ENCODE measurements at places on chromosomes 3 and 15.

GRCh38 chr3:28745436-28745835 lies 396.8 kb upstream of the AZI2 start:
- DNase-seq = no peak

GRCh38 chr15:62624547-62625378 lies 417.8 kb upstream of the TPM1 start:
- DNase-seq = no peak

- DNase-seq = no peak
These were observed 18.3 kb upstream of the MED12L start for GRCh38 chr3:151067158-151067557.

- no peak for DNase-seq
These were observed 53.4 kb upstream of the CHD2 start for GRCh38 chr15:92846741-92847140.

GRCh38 chr3:102802819-102803420 lies 368.1 kb downstream of the ZPLD1 start:
- no peak for DNase-seq

- DNase-seq = no peak
These were observed 263.8 kb downstream of the FOXP1 start for GRCh38 chr3:71319771-71320170.

GRCh38 chr3:159586571-159587202 lies 401.9 kb upstream of the IL12A start:
- DNase-seq = no peak

- DNase-seq = no peak
These were observed 54.3 kb downstream of the OXNAD1 start for GRCh38 chr3:16319307-16319706.

DNA sequence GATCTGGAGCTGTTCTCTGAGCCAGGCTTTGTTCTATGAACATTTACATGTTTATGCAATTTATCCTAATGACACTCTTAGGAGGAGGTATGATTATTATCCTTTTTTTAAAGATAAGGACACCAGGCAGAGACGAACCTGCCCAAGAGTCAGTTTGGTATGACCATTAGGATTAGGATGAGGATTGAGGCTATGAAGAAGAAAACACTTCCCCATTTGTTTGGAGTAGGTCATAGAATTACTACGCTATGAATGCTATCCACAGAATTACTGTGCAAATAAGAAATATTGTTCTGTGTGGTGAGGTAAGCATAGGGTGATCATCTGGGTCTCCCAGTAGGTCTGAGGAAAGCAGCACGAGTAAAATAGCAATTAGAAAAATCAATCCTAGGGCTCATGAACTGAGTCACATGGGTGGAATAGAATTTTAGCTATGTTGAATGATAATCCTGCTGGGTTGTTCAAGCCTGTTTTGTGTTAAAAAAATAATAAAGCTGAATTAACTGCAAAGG lies 23.9 kb downstream of the EIF4E3 start:
- DNase-seq = no peak

DNA sequence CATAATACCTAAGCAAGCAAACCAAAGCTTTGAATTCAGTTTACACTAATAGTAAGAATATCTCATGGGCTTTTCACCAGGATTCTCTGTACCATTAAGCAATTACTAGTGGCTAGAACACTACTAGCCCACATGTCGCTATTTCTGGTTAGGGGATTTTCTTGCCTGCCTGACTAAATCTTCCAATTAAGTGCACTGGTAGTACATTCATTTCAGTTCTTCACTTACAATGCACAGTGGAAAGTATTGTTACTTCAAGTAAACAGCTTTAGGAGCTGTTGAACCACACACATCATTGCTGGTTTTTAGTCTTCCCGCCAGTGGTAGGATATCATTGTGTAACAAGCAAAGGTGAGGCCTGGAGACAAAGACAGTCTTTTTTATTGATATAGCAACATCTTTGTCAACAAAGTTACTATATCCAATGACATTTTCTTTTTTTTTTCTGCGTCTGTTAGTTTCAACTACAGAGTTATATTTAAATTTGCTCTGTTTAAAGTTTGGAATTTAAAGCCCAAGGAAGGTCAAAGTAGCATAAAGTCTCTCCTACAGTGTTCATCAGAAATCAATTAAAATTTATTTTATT lies 826.8 kb upstream of the NR2F2 start:
- no peak for DNase-seq

- no peak for DNase-seq
These were observed 30.4 kb downstream of the SLC24A1 start for GRCh38 chr15:65651831-65652749.

- DNase-seq = no peak
These were observed 18.4 kb upstream of the OPA1 start for GRCh38 chr3:193574488-193575070.

- no peak for DNase-seq
These were observed 278.0 kb downstream of the FOXP1 start for GRCh38 chr3:71305231-71306206.

- DNase-seq = no peak
These were observed 57.0 kb downstream of the ARHGEF26 start for GRCh38 chr3:154178172-154178571.

DNA sequence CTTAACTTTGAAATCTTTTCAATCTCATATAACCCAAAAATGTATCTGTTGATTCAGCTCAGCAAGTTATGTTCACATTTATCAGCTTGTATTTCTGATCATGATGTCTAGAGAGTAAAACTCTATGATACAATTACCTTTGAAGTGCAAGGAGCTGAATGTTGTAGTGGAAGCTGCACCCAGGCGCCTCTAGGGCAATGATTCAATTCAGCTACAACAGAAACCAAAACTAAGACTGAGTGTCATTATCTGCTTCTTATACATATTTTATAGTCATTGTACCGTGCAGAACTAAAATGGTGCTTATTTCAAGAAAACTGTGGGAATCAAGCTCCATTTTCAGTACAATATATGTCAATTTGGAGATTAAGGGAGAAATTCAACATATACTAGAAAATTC lies 1237.5 kb downstream of the ZPLD1 start:
- no peak for DNase-seq

- DNase-seq = no peak
These were observed 9.8 kb downstream of the NR2C2 start for GRCh38 chr3:14957153-14957552.

DNA sequence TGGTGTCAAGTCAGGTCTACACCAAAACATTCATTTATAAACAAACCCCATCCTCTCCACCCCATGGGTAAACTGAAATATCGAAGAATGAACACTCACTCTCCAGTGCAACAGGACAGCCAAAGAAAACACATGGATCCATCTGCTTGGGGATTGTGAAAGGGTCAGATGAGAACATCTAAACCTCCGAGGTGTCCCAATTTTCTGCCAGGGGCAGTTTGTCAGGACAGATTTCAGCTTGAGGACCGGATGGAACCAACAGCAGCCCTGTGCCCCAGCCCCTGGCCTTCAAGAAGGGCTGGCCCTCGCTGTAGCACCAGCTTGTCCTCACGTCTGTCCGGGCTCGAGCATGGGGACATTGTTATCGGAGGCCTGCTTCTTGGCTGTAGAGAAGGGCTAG lies 45.5 kb downstream of the PCSK6 start:
- DNase-seq = no peak

GRCh38 chr3:185739264-185739701 lies 85.6 kb downstream of the IGF2BP2 start:
- DNase-seq = no peak

DNA sequence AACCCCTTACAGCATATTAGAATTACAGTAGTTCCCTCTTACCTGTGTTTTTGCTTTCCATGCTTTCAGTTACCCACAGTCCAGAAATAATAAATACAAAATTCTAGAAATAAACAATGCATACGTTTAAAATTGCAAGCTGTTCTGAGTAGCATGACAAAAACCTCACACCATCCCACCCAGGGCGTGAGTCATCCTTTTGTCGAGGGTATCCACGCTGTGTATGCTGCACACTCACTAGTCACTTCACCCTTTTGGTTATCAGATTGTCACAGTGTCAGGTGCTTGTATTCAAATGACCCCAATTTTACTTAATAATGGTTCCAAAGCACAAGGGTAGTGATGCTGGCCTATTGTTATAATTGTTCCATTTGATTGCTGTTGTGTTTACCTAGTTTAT lies 72.5 kb upstream of the P3H2 start:
- DNase-seq = no peak

DNA sequence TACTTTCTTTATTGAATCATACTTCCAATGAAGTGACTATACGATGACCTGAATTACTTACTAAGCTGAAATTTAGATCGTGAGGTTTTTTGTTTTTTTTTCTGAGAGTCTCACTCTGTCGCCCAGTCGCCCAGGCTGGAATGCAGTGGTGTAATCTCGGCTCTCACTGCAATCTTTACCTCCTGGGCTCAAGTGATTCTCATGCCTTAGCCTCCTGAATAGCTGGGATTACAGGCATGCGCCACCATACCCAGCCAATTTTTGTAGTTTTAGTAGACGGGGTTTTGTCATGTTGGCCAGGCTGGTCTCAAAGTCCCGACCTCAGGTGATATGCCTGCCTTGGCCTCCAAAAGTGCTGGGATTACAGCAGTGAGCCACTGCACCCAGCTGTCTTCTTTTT lies 28.7 kb downstream of the SPPL2A start:
- no peak for DNase-seq

GRCh38 chr15:36886191-36886590 lies 214.2 kb downstream of the MEIS2 start:
- no peak for DNase-seq

GRCh38 chr3:67006460-67006859 lies 8.4 kb downstream of the KBTBD8 start:
- DNase-seq = no peak

DNA sequence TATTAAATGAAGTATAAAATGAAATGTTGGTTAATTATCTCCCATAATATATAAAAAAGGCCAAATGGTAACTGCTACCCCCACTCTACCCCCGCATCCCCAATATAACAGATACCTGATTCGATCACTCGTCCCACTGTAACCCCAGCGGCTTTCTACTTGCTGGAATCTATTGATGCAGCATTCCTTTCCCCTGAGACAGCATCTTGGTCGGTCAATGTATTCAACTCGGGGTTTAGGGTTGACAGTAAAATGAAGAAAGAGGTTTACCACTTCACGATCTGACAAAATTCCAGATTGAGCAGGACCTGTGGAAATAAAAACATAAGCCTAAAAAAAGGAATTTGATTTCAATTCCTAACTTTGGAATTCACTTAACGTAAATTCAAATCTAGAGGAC lies 18.6 kb upstream of the C15orf40 start:
- no peak for DNase-seq

- DNase-seq = no peak
These were observed 522 bp upstream of the NRROS start for GRCh38 chr3:196638861-196639482.

GRCh38 chr3:177754508-177754921 lies 557.2 kb upstream of the TBL1XR1 start:
- no peak for DNase-seq

DNA sequence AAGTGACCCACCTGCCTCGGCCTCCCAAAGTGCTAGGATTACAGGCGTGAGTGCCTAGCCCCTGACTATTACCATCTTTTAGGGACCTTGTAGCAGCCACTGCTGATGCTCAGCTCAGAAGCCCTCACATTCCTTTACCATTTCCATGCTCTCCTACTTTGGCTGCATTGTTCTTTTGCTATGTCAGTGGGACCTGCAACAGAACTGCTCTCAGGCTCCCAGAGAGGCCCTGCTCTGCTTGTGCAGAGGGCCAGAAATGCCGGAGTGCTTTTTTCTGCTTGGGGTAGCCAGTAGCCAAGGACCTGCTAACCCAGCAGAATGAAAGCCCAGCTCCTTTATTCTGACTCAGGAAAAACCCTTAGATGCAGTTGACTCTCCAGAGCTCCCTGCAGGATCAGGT lies 18.3 kb upstream of the PROK2 start:
- no peak for DNase-seq

GRCh38 chr3:109275702-109276293 lies 40.5 kb downstream of the DPPA2 start:
- no peak for DNase-seq

GRCh38 chr15:90625037-90625436 lies 92.1 kb upstream of the BLM start:
- no peak for DNase-seq

DNA sequence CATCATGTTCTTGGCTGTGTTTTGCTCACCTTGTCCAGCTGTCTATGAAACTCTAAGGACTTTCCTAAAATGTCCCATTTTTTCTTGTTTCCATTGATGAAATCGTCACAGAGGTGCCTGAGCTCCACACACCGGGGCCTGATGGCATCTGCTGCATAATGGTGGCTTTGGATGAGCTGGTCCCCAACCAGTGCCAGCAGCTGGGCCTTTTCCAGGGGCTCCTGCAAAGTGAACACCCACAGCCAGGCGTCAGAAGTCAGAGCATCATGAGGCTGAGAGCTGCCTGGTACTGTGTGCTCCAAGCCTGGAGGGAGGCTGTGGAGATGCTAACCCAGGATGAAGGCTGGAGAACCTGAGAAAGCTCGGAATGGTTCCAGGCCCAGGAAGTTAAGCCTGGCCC lies 46.9 kb downstream of the B3GNT5 start:
- no peak for DNase-seq

DNA sequence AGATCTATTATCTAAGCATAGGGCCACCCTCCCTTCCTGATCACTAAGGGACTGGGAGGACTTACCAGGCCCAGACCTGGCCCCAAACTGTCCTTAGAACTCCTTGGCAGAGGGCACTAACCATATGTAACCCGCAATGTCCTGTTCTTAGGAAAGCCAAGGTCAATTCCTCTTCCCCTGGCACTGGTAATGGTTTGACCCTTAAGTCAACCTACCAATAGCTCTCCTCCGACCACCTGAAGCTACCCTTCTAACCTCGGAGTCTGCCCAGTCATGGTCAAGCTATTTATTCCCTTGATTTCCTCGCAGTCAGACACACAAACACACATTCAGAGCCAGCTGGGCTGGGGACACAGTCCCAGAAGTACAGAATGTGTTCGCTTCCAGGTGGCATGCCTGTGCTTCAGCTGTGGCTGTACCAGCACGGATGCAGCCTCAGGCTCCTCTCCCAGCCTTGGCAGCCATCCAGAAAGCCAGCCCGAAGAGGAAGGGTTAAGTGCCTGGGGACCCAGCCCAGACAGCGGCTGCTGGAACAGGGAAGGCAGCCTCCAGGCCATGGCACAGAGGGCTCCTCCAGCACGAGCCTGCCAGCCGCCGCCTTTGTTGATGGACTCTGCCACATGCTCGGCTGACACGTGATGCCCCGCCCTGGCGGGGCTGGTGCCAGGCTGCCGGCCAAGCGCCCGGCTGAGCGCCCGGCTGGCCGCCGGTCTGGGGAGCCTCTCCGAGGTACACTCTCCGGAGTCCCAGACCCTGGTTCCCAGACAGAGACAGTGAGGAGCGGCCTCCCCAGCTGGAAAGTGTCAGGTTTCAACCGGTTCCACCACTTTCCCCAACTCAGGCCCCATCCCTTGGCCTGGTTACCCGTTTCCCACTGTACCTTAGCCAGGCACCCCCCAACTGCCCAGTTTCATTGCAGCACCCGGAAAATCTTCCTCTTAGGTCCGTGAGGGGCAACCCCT lies 5.5 kb downstream of the BMF start:
- DNase-seq = no peak

- DNase-seq = no peak
These were observed 8.0 kb downstream of the LOXL1 start for GRCh38 chr15:73934281-73934680.

DNA sequence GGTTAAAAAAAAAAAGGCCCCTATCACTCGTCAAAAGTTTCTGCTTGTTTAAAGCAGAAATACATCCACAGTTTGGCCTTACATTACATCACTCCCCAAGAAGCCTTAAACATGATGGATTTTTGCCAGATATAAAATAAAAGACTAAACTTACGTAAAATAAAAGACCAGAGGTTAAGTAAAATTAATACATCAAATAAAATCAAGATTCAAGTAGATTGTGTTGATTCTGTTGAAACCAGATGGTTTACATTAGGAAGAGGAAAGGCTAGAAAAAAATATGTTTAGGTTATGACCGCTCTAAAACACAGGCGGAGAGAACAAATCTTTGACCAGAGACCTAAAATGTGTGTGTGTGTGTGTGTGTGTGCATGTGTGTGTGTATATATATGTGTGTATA lies 104.1 kb downstream of the DUT start:
- DNase-seq = no peak
